ENCODE measurements at places on chromosomes 16 and 17.
A peak's percentile ranks its signal among the peaks of the same experiment; 100 is the strongest.

- DNase-seq, result no peak
These were observed 5.1 kb downstream of the MT4 start for GRCh38 chr16:56569971-56570370.

GRCh38 chr16:87976665-87977064 lies 25.4 kb downstream of the BANP start:
- no peak for DNase-seq

GRCh38 chr16:4081521-4082021 lies 34.7 kb downstream of the ADCY9 start:
- DNase-seq, result no peak

DNA sequence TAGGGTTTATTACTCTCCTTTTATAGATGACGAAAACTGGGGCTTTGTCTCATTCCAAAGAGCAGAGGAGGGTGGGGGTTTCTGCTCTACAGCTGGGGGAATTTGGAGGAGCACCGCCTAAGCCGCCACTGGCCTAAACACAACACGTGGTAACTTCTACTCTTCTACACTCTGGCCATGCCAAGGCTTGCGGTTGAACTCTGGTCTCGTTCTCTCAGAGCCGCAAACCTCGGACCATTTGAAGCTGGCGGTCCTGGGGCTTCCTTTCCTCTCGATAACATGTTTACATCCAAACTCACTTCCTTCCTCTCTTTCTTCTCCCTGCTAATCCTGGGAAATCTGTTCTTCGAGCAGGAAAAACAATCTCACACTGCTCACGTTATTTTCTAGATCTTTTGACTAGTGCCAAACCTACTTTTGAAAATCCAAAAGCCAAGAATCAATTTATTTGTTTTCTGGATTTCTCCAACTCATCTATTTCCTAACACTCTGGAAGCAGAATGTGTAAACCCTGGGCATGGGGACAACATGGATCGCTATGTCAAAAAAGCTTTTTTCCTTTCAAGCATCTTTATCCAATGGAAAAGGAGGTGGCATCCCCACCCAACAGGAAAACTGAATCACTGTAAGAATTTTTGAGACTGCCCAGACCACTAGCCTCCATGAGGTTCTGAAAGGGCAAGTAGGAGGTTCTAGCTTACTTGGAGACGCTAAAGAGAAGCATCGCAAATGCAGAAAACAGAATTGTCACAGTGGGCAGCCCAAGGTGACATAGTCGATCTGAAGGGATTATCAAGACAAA lies 13.6 kb upstream of the EEF2K start:
- peak; percentile 70 for DNase-seq

DNA sequence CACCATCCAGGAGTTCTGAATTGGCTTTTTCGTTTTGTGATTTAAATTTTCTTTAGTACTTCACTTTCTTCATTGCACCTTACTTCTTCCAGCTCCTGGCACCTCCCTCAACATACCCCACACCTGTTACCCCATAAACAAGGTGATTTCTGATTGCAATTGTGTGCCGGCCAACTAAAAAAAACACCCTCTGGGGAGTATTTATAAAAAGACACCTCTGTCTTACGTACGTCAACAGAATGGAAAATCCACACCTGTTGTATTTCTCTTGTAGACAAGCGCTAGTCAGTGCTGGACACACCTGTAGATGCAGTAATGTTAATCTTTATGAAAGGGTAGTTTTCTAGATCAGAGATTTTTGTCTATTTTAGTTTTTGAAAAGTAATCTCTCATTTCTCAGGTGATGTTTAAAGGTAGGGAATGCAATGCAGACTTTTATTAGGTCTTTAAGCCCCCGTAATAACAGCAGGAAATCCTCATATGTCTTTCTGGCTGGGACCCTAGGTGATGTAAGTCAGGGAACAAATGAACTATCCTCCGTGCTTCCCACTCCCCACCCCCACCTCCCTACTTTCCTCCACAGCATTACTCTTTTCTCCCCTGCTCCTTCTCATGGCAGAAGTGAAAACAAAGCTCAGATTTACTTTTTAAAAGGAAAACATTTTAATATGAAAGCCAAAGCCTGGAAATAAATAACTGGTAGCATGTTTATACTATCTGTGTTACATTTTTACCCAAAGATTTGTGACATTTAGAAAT lies 4.2 kb downstream of the MSI2 start:
- no peak for DNase-seq

- peak; percentile 26 for DNase-seq
These were observed 644 bp downstream of the NFAT5 start for GRCh38 chr16:69566240-69566980.

DNA sequence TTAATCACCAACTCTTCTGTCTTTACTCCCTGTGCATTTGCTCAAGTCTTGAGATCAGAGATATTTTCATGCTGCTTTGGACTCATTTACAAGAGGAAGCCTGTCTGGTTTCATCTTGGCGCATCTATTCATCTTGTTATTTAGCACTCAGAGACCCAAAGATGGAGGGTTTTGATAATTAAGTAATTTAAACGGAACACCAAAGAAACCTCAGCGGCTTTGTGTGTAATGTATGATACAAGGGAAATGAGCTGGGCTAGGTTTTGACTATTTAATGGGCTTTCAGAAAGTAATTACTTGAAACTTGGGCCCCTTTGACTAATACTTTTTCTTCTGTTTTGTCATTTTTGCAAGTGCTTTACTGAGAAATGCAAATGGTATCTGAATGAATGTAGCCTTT lies 66.2 kb upstream of the CACNG3 start:
- no peak for DNase-seq

Measured in RCC 7860 (cell line).